ENCODE measurements at places on chromosomes 5 and 9. TPM values are rescaled to one million over a fixed set of nuclear protein-coding genes. Genes with fewer than 3 reads are reported as not detected.
A peak's percentile ranks its signal among the peaks of the same experiment; 100 is the strongest.

Gene PLPP7
- total RNA-seq, result not detected

Gene SOX30
- 0.09 TPM for total RNA-seq

Gene CFAP90
- total RNA-seq, result not detected

Gene DOCK8
- 0.15 TPM for total RNA-seq

- DNase-seq, result no peak
Observed at GRCh38 chr9:82010711-82011110, 22.1 kb downstream of the SPATA31D1 start.

DNA sequence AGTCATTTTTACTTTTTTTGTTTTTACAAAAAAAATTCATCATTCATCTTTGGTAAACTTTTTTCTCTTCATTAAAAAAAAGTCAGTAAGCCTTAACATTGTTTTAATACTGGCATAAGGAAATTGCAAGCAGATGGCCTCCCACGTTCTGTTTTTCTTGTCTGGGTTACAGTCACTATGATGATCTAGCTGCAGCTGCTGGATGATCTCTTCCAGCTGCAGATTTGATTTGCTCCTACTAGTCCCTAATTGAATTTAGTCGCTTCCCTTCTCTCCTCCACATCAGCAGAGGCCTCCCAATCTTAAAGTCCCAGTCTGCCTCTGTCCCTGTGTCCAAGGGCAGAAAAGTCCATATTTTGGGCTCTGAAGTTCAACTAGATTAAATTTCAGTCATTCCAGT, 106.8 kb upstream of the PTGER4 start:
- no peak for DNase-seq

GRCh38 chr5:17614872-17615605, 4.8 kb downstream of the TAF11L12 start:
- no peak for DNase-seq

- no peak for DNase-seq
Observed at GRCh38 chr5:124876983-124877382, 130.5 kb upstream of the ZNF608 start.

- no peak for DNase-seq
Observed at GRCh38 chr9:10855847-10856246, 243.0 kb upstream of the PTPRD start.

DNA sequence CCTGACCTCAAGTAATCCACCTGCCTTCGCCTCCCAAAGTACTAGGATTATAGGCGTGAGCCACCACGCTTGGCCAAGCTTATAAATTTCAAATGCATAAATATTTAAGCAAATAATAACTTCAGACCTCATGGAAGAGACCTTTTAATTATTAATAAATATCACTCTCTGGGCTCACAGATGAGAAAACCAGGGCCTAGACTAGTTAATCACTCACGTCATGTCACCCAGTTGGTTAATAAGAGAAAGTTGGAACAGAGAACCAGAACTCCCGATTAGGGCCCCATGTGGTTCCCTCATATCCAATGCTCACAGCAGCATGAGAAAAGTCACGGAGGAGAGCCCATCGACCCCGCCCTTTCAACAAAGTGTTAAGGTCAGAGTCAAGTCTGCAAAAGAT, 79.3 kb downstream of the EPB41L4A start:
- DNase-seq, result no peak

DNA sequence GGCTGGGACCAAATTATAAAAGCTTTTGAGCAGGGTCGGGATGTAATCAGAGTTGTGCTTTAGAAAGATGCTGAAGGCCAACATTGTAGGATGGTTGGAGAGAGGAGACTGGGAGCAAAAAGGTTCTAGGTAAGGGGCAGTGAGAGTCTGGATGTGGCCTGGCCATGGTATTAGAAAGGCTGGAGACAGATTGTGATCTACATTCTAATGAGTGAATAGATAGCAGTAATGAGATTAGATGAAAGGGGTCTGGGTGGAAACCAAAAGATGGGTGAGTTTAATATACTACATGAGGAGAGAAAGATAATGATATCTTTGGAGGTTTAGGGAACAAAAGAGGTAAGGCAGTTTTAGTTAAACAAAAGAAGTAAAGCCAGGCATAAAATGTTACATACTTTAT, 88.8 kb upstream of the SH3GL2 start:
- no peak for DNase-seq

DNA sequence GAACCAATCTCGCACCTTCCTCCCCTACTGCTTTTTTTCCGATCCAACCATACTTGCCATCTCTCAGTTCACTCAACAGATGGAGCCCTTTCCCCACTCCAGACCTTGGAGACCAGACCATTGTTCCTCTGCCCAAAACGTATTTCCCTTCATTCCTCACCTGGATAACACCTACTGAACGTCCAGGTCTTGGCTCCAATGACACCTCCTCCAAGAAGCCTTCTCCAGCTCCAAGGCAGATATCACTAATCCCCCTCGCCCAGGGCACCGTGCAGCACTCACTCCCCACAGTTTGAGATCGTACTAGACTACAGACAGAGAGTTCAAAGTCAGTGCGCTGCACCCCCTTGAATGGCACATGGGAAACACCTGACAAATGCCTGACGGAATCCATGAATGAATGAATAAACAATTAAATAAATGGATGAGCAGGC, 47.1 kb upstream of the AKNA start:
- DNase-seq, result peak; percentile 34

DNA sequence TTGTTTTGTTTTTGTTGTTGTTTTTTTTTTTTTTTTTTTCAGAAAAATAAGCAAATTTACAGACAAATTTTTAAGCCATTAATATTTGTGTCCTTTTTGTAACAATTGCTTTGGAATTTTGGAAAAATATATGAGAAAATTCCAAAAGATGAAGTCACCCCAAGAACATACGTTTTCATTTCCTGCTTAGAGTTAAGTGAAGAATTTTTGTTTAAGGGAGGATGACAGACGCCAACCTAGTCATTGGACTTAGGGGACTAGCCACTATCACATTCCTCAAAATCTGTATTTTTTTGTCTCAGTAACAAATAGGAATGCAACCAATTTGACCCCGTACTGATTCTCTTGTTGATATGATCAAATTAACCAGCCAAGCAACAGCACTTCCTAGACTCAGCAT, 433.9 kb upstream of the SLC30A5 start:
- no peak for DNase-seq

Data from Calu3 (cell line).